ENCODE measurements at places on chromosomes 7 and 10. TPM values are rescaled to one million over a fixed set of nuclear protein-coding genes. Genes with fewer than 3 reads are reported as not detected.

DNA sequence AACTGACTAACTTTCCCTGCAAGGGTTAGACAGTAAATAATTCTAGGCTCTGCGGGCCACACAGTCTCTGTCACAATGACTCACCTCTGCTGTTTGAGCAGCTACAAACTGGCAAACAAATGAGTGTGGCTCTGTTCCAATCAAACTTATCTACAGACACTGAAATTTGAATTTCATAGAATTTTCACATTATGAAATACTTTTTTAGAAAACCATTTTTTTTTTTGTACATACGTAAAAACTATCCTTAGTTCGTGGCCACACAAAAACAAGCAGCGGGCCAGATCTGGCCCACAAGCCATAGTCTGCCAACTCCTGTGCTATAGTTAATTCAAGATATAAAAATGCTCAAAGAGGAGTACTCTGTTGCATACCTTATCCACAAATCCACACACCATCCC, 32.6 kb downstream of the PIP4K2A start:
- H3K27me3 ChIP-seq = no peaks in the 10 kb centered on the region
- H3K27ac ChIP-seq = peak overlapping the region; percentile 84
- no peak overlapping the region for H3K4me3 ChIP-seq
- DNase-seq = peak; percentile 90

Gene SPAG6
- not detected for total RNA-seq

Gene SKIDA1
- total RNA-seq = not detected

- no peak overlapping the region for H3K27ac ChIP-seq
- no peak overlapping the region for H3K4me3 ChIP-seq
- no peaks in the 10 kb centered on the region for H3K4me1 ChIP-seq
- peaks cover 5% of the 10 kb centered on the region for H3K27me3 ChIP-seq
- no peaks in the 10 kb centered on the region for H3K36me3 ChIP-seq
Measured at GRCh38 chr10:118470470-118470869, 125.0 kb downstream of the PRLHR start.

DNA sequence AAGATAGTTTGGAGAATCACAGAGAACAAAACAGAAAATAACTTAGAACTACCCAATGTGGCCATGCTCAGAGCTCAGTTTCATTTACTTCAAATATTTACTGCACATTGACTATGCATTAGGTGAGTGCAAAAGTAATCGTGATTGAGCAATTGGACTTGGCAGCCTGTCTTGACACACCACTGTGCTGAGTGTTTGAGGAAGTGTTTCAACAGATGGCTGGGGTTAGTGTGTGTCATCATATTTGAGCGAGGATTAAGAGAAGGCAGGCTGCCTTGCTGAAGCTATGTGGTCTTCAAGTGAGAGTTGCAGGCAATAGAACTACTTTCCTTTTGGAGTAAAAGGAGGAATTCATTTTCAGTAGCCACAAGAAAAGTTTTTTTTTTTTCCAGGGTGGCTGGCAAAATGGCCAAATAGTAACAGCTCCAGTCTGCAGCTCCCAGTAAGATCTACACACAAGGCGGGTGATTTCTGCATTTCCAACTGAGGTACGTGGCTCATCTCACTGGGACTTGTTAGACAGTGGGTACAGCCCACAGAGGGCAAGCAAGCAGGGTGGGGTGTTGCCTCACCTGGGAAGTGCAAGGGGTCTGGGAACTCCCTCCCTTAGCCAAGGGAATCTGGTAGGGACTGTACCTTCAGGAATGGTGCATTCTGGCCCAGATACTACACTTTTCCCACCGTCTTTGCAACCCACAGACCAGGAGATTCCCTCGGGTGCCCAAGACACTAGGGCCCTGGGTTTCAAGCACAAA, 37.6 kb downstream of the AKR1C4 start:
- no peak overlapping the region for H3K27ac ChIP-seq
- no peak overlapping the region for H3K4me3 ChIP-seq
- H3K36me3 ChIP-seq = no peaks in the 10 kb centered on the region
- H3K4me1 ChIP-seq = 0 out of 2 replicates have a peak, but pooled peaks cover 7% of the 10 kb centered on the region
- H3K27me3 ChIP-seq = 0 out of 2 replicates have a peak, but pooled peaks cover 5% of the 10 kb centered on the region

DNA sequence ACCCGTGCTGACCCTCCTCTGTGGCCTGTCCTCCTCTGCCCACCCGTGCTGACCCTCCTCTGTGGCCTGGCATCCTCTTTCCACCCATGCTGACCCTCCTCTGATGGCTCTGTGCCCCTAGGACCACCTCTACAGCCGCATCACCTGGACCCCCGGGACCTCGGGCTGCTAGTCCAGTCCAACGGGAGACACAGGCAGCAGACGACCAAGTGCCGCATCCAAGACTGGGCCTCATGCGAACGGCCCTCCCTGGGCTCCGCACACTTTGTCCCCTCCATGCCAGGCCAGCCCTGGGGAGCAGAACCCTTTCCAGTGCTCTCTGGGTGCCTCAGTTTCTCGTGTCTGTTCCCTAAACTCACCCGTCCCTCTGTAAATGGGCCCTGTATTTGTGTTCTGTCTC, 107.2 kb upstream of the RNF32 start:
- no peak for DNase-seq
- no peak overlapping the region for H3K4me3 ChIP-seq
- H3K4me1 ChIP-seq = no peaks in the 10 kb centered on the region

DNA sequence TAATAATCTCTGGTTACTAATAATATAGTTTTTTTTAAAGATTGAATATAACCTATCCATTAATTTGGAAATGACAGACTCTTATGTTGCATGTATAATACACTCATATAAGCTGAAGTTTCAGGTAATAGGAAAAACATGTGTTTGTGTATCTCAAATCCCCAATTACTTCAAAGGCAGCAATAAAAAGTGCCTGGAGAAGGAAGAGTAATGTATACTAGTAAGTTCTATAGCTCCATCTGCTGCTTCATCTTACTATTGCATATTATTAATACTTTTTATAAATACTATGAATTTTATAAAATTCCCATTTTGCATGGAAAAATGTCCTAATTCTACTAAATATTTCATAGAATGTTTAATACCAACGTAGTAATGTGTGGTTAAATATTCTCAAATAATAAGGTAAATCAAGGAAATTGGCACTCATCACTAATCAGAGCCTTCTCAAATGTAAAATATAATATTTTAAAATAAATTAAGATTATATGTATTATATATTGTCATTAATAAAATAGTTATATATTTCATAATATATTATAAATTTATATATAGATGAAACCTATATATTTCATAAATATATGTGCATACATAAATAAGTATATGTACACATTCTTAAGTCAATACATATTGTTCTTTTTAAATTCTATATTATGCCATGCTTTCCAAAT, 311.9 kb downstream of the HGF start:
- peaks cover 7% of the 10 kb centered on the region for H3K4me1 ChIP-seq
- no peak overlapping the region for H3K4me3 ChIP-seq
- peak; percentile 77 for DNase-seq
- H3K27me3 ChIP-seq = no peaks in the 10 kb centered on the region

- peak; percentile 59 for DNase-seq
- H3K4me3 ChIP-seq = no peak overlapping the region
- no peaks in the 10 kb centered on the region for H3K27me3 ChIP-seq
- no peak overlapping the region for H3K27ac ChIP-seq
Measured at GRCh38 chr10:124524991-124525653, 63.5 kb downstream of the LHPP start.

DNA sequence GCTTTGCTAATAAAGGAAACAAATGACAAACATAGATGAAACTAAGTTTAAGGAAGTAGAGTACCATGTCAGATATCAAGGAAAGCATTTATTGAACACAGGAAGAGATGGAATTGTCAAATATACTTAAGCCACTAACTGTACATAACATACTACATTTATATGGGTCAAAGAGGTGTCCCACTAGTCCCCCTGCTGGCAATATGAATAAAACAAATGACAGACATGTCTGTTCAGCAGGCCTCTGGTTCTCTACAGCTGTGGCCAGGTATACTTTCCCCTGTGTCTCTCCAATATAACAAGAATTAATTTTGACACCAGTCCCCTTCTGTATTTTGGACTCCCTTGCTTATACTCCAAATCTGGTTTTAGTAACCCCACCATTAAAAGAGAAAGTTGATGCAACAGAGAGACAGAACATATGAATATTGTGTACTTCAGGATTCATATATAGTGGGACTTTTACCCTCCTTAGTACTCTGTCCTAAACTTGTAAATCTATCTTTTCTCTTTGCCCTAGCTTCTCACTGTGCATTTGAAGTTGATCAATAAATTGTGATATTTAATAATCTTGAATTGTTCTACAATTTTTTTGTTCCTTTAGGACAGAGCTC, 42.9 kb downstream of the CD36 start:
- no peaks in the 10 kb centered on the region for H3K27me3 ChIP-seq
- DNase-seq = peak; percentile 65
- no peak overlapping the region for H3K4me3 ChIP-seq
- peaks cover 2% of the 10 kb centered on the region for H3K4me1 ChIP-seq
- no peak overlapping the region for H3K27ac ChIP-seq

Gene TRIL
- total RNA-seq = 0.32 TPM

Gene BMPER
- total RNA-seq = 97.3 TPM

Gene FEZF1
- total RNA-seq = not detected

Gene DKK1
- 558 TPM for total RNA-seq

- no peaks in the 10 kb centered on the region for H3K27me3 ChIP-seq
- no peak overlapping the region for H3K27ac ChIP-seq
- peak; percentile 22 for DNase-seq
- no peak overlapping the region for H3K4me3 ChIP-seq
- peaks cover 9% of the 10 kb centered on the region for H3K4me1 ChIP-seq
- 0 out of 2 replicates have a peak, but pooled peaks cover 3% of the 10 kb centered on the region for H3K36me3 ChIP-seq
Measured at GRCh38 chr7:32533276-32534029, 38.2 kb downstream of the AVL9 start.

DNA sequence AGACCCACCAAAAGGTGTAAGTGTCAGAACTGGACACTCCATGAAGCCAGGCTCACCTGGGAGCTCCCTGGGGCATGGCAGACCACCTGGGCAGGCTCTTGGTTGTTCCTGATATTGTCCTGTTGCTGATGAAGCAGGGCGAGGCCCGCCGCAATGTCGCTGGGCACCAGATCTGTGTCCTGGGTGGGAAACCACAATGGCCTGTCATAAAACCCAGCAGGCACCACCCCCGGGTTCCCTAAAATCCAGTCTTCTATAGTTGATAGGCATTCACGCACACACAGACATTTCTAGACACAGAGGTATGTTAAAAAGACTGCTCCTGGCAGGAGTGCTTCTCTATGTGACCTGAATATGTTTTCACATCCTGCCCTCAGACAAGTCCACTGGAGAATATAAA, 15.0 kb downstream of the DAGLB start:
- H3K4me3 ChIP-seq = no peak overlapping the region
- DNase-seq = no peak
- peaks cover 41% of the 10 kb centered on the region for H3K36me3 ChIP-seq
- no peak overlapping the region for H3K27ac ChIP-seq
- H3K27me3 ChIP-seq = no peaks in the 10 kb centered on the region
- peaks cover 8% of the 10 kb centered on the region for H3K4me1 ChIP-seq

DNA sequence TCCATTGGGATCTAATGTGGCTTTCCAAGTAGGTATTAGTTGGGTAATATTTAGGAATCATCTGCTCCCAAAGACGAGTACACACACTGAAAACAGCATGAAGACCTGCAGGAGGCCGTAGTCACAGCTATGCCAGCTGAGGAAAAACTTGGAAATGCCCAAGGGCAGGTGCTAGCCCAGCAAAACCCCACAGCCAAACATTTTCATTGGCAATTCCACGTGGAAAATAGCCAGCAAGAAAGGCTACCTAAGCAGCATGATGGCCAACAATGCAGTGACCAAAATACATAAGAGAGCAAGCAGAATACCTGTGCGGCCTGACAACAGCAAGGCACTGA, 32.7 kb downstream of the DOCK4 start:
- H3K36me3 ChIP-seq = no peaks in the 10 kb centered on the region
- no peak overlapping the region for H3K4me3 ChIP-seq
- DNase-seq = no peak

GRCh38 chr7:25028370-25029021, 48.5 kb upstream of the OSBPL3 start:
- peak; percentile 78 for DNase-seq
- H3K4me1 ChIP-seq = peaks cover 56% of the 10 kb centered on the region
- H3K4me3 ChIP-seq = no peak overlapping the region
- peak overlapping the region; percentile 67 for H3K27ac ChIP-seq
- H3K27me3 ChIP-seq = no peaks in the 10 kb centered on the region

GRCh38 chr10:73506491-73506890, 10.7 kb upstream of the PPP3CB start:
- peak; percentile 65 for DNase-seq
- no peaks in the 10 kb centered on the region for H3K27me3 ChIP-seq
- peaks cover 18% of the 10 kb centered on the region for H3K4me1 ChIP-seq

- H3K36me3 ChIP-seq = no peaks in the 10 kb centered on the region
- peaks cover 18% of the 10 kb centered on the region for H3K4me1 ChIP-seq
- H3K27ac ChIP-seq = no peak overlapping the region
Measured at GRCh38 chr7:140653319-140654108, 12.9 kb upstream of the DENND2A start.

Gene STEAP1
- 120 TPM for total RNA-seq

Gene MYL7
- total RNA-seq = not detected
